ENCODE measurements at places on chromosomes 2 and 18.

DNA sequence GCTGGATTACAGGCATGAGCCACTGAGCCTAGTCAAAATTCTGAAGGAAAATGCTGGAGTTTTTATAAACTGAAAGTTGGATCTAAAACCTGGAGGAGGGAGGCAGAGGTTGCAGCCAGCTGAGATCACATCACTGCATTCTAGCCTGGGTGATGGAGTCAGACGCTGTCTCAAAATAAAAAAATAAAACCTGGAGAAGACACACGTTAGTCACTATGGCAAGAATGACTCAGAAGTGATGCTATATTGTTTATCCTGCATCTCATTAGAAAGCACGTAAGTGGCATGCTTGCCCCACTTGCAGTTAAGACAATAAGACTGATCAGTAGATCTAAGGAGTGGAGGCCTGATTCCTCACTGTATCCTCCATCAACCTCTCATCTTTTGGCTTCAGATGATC, 106.6 kb upstream of the STON1 start:
- peak; percentile 72 for DNase-seq

DNA sequence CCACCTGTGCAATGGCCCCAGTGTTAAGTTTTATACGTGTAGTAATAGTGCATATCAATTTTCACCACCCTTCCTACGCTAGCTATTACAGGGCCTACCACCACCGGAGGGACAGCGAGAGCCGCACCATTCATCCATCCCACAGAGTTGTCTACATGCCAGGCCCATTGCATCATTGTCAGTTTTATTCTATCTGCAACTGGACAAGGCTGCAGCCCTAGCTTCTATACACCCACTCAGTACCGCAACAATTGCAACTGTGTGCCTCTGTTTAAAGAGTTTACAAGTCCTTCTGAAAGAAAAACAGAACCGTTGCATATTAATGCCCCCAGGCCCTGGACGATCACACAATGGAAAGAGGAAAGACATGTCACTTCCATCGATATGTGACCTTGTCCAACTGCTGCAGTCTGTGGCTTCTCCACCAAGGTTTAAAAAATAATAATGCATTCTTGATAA, 58.6 kb downstream of the ZEB2 start:
- peak; percentile 48 for DNase-seq

DNA sequence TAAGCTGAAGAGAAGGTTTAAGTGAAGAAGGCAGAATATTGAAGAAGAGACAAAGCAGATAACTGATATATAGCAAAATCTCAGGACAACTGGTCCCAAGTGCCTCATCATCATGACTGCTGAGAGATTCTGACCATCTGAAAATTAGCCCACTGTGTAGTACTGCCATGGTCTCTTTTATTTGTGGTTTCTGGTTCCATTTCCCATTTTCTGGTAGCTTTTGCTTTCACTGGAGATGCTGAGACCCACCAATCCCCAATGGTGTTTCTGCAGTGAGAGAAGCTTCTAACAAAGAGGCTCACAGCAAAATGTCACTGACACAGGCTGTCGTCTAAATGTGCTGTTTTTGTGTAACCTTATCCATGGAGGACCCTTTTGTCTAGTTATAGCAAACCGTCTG, 79.5 kb downstream of the TMEM163 start:
- DNase-seq, result no peak

DNA sequence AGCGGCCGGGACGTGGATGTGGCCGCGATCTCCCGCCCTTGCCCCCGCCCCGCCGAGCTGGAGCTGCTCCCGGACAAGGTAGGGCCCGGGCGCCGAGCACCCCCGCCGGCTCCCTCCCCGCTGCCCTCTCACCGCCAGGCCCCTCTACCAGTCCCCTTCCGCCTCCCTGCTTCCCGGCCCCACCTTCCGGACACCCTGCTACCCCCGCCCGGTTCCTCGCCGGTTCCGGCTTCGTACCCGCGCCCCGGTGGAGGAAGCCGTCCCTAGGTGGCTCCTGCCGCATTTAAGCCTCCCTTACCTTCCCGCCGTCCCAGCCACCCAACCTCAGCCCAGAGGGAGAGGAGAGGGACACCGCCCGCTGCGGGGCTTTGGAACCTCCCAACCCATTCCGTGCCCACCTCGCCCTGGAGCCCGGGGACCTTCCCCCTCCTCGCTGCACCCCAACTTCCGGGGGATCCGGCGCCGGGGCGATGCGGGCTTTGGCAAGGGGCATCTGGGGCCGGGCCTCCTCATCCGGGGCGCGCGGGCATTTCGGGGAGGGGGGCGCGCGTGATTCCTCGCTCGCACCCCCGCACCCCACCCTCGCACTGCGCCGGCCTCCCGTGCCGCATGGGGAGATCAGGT, 475 bp downstream of the B3GNT2 start:
- DNase-seq, result no peak

DNA sequence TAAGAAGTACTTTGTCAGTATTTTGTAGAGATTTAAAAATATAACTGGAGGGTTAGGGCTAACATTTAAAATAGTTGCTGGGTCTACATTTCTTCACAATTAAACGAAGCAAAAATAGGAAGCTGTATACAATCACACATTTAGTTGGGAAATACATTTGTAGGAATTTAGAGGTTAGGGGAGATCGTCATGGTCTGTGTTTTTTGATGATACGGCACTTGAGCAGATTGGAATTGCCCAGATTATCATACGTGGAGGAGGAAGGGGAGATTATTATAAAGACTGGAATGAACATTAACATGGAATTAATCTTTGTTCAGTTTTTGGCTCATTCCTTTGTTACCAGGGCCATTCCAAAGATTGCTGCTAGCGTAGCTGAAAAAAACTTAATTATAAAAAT, 84.6 kb downstream of the MTA3 start:
- DNase-seq, result no peak

DNA sequence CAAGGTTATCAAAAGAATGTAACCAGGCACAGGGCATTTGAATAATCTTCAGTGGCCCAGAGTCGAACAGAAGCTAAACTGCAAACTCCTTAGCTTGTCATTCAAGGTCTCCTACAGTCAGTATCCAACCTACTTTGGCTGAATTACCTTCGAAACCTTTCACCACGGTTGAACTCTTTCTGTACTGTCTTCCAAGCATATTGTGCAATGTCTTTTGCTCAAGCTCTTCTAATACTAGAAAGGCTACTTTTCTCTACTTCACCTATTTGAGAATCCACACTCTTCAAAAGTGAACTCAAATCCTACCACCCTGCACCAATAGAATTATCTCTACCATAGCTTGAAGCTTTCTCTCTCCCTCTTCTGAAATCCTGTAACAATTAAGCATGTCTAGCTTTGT, 142.9 kb downstream of the NR4A2 start:
- no peak for DNase-seq

GRCh38 chr18:9333441-9334328, 888 bp upstream of the TWSG1 start:
- peak; percentile 14 for DNase-seq

DNA sequence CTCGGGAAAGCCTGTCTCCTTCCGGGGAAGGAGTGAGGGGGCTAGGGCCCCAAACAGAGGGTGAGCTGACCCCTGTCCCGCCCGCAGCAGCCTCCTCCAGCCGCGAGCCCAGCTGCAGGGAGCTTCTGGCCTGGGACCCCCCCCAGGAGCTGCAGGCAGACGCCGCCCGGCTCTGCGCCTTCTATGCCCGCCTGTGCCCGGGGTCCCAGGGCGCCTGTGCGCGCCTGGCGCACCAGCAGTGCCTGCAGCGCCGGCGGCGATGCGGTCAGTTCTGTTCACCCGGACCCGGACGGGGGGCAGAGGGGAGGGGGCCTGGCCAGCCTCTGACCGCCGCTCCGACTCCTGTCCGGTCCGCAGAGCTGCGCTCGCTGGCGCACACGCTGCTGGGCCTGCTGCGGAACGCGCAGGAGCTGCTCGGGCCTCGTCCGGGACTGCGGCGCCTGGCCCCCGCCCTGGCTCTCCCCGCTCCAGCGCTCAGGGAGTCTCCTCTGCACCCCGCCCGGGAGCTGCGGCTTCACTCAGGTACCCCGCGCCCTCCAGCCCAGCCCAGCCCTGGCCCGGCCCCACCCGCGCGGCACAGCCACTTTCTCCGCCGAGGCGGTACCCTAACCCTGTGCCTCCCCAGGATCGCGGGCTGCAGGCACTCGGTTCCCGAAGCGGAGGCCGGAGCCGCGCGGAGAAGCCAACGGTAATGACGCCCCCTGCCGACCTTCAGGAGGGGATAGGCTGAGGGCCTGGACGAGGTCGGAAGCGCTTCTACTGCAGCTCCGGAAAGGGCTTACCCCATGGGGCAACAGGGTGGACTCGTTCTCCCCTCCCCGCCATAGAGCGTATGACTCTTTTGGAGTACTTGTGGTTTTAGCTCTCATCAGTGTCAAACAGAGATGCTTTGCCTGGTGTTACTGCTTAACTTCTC, 2.0 kb upstream of the CHRND start:
- no peak for DNase-seq

DNA sequence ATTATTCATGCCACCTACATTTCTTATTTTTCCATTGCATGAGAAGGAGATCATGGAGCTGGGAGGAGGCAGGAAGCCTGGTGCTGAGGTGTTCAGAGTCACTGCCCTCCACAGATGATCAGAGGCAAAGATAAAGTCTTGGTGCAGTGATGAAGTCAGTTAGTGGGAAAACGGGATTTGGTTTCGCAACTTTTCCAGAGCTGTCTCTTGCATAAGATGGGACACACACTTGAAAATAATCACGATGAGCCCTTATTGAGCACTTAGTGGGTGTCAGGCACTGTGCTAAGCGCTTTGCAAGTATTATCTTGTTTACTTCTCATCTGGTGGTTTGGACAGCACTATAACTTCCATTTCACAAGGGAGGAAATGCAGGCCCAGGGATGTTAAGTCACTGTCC, 222.1 kb upstream of the SMAD2 start:
- DNase-seq, result no peak

GRCh38 chr2:233705911-233706506, 6.7 kb upstream of the UGT1A5 start:
- no peak for DNase-seq

GRCh38 chr2:177413703-177414102, 21.1 kb downstream of the AGPS start:
- no peak for DNase-seq

DNA sequence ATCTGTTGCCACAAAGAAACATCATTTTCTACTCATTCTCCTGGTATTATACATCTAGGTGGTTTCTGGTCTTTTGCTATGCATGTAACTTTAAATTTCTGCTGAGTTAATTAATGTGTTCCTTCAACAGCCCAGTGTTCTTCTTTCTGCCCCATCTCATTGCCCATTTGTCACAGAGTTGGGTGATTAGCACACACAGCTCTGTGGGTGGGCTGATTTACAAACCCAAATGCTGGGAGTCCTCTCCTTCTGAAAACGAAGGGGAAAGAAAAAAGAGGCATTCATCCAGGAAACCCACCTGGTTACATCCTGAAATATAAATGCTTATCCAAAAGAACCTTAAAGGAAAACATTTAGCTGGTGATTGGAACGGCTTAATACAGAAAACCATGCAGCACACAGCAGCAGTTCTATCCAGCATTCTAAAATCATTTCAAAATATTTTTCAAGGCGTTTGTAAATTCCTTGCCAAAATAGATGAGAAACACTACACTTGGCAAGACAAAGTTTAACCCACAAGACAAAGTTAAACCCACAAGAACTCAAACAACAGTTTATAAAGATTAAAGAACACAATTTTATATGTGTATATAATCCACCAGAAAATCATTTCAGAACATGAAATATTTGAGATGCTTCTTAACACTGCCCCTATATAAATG, 177.9 kb downstream of the ANTXR1 start:
- DNase-seq, result no peak

DNA sequence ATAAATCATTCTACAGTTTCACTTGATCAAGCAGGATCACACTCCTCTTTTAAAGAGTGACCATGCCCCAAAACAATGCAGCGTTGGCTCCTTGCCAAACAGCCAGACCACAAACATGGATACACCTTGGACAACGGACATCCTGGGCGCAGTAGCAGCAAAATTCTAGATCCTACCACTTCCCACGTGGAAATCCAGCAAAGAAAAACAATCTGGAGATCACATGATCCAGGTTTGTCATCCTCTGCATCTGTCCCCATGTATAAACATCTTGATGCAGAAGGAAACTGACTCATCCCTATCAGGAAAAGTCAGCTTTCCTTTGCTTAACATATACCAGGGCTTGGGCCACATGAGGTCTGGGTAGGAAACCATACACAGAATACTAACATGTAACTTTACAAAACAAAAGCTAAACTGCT, 53.1 kb downstream of the ZNF521 start:
- peak; percentile 91 for DNase-seq

DNA sequence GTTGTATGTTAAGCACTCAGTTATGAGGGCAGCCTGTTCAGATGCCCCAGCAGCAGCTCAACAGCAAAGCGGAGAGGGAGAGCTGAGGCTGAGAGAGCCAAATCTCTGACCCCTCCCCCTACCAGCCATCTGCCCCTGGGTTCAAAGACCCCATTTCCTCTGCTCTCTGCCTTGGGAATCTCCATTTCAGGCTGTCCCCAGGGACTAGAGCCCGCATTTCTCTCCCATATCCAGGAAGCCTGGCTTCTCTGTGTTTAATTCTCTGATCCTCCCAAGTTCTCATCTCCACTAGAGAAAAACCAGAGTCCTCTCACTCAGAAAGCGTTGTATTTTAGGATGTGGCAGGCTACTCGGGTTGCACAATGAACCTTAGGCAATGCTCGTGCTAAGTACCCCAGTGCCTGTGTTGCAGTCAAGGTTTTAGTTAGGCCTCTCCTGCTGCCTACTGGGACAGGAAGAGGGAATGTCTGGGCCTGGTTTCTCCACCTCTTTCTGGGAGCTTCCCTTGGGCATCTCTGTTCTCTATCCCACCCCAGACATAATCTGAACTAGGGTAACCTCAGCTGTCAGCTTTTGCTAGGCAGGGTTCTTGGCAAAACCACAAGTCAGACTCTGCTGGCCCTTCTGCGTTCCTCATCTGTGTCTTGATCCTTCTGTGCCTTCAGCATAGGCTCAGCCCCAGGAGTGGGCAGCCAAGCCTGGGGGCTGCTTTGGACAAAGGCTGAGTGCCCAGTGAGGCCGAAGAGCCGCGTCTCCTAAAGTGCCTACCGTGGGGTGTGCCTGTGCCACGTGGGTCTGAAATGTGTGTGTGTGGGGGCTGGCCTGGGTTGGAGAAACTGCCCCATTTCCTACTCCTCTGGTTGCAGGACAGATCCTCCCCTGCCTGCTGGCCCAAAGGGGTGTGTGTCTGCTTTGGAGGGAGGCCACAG, 96.8 kb downstream of the STPG4 start:
- peak; percentile 61 for DNase-seq

- no peak for DNase-seq
These were observed 349.0 kb downstream of the CMPK2 start for GRCh38 chr2:6516674-6517073.

DNA sequence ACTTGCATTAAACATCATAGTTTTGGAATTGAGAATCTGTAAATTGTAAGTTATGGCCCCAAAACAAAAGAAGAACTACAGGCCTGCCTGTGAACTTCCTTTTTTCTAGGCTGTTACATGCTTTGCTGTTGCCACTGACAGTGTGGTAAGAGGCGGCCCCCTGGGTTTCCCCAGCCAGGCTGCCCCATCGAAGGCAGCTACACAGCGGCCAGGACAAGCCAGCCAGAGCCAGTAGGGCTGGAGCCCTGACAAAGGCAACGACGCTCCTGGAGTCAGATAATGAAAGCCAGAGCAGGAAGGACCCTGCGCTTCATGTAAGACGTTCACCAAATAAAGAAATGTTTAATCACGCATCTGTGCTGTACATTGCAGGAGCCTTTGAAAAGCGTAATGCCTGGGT, 55.0 kb downstream of the ANKRD44 start:
- DNase-seq, result no peak
